ENCODE measurements at places on chromosomes 16 and 17.

DNA sequence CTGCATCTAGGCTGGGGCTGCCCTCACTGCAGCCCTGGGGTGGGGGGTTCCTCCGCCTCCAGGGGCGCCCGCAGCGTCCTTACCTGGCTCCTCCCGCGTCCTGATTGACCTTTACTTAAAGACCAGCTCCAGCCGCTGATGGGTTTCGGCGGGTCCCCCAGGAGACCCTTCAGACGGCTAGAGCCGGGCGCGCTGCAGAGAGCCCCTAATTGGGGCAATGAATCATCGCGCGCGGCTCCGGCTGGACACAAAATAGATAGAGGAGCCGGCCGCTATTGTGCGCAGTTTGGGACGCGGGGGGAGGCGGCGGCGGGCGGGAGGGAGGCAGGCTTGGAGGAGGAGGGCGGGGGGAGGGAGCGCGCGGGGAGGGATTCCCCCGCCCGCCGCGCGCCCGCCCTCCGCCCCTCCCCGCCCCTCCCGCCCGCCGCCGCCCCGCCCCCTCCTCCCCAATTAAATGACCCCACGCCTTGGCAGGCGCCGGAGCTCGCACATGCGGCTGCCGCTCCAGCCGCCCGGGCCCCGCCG is 56.5 kb upstream of the CIBAR2 start:
- no peak for DNase-seq

GRCh38 chr17:27674335-27674734 is 43.3 kb downstream of the LGALS9 start:
- DNase-seq = no peak

GRCh38 chr16:86657972-86658371 is 79.6 kb downstream of the FOXL1 start:
- no peak for DNase-seq

DNA sequence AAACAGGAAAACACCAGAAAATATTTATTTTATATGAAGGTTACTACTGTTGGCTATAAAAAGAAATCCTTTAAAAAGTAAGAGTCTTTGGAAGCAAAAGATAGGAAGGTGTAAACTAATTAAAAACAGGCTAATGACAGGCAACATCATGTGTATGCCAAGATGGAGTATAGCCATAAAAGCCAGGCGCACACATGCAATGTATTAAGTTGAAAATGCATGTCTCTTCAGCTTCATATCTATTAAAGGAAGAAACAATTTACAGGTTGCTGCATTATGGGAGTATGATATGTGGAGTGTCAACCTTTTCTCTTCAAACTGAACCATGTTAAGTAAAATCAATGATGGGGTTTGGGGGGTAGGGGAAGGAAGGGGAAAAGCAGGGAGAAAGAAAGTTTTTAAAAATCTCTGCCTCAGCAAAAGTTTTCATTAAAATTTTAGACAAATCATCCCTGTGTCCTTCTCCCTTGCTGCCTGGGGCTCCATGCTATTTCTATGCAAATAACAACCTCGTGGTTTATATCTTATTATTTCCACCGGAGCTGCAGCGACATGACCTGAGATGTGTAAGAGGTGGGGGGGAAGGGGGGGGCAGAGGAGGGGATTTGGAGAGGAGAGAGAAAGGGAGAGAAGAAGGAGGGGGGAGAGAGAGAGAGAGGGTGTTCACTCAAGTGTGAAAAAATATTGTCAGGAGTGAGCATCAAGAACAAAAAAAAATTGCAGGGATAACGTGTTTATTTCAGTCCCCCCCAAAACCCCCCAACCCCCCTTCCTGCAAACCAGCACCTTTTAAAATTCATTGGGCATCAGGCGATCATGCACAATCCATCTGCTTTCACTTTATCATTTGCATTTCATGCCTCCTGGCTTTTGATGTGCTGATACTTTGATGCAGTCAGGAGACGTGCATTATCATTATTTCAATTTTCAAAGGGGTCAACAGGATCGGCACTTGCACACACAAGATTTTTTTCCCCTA is 197.6 kb downstream of the AATF start:
- no peak for DNase-seq

GRCh38 chr17:1532836-1533602 is 16.6 kb upstream of the INPP5K start:
- DNase-seq = no peak

Measured in GM12892 (cell line).